Psoas muscle (tissue), 8 donors: ENCODE measurements at places on chromosomes 13 and 19. TPM values are rescaled to one million over a fixed set of nuclear protein-coding genes. Genes with fewer than 3 reads are reported as not detected.

APOC4 gene
- total RNA-seq: not detected

KRI1 gene
- total RNA-seq: 17.3 TPM

TUBB4A gene
- total RNA-seq: 6.4 TPM

KLK13 gene
- not detected for total RNA-seq

DIRAS1 gene
- total RNA-seq: 1.8 TPM

DNA sequence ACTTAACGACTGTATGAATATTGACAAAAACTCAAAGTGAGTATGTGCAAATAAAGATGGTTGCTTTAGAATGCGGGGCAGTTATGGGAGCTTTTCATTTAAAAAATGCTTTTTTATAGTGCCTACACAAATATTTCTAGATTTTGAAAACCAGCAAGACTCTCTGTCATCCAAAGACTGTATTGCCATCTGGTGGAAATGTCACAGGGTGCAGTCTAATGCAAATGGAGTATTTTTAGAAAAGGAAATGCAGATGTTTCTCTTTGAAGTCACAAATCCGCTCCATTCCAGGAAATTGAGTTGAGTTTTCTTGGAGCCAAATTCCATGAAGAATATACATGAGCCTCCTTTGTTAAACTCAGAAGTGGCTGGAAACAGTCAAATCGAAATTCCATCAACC, 2.3 kb upstream of the C1QTNF9B start:
- H3K4me1 ChIP-seq: no peaks in the 10 kb centered on the region
- H3K36me3 ChIP-seq: no peaks in the 10 kb centered on the region
- no peak for DNase-seq
- H3K4me3 ChIP-seq: no peak overlapping the region
- H3K27ac ChIP-seq: no peak overlapping the region

GRCh38 chr13:41670873-41671443, 213.6 kb downstream of the RGCC start:
- no peaks in the 10 kb centered on the region for H3K36me3 ChIP-seq
- no peak for DNase-seq
- no peak overlapping the region for H3K4me3 ChIP-seq
- H3K27me3 ChIP-seq: no peaks in the 10 kb centered on the region
- peaks cover 14% of the 10 kb centered on the region for H3K4me1 ChIP-seq

- H3K27ac ChIP-seq: no peak overlapping the region
- H3K36me3 ChIP-seq: no peaks in the 10 kb centered on the region
- peaks cover 15% of the 10 kb centered on the region for H3K27me3 ChIP-seq
- H3K4me3 ChIP-seq: peak overlapping the region; percentile 53
These were observed 5.3 kb downstream of the OSCAR start for GRCh38 chr19:54095136-54095858.

DNA sequence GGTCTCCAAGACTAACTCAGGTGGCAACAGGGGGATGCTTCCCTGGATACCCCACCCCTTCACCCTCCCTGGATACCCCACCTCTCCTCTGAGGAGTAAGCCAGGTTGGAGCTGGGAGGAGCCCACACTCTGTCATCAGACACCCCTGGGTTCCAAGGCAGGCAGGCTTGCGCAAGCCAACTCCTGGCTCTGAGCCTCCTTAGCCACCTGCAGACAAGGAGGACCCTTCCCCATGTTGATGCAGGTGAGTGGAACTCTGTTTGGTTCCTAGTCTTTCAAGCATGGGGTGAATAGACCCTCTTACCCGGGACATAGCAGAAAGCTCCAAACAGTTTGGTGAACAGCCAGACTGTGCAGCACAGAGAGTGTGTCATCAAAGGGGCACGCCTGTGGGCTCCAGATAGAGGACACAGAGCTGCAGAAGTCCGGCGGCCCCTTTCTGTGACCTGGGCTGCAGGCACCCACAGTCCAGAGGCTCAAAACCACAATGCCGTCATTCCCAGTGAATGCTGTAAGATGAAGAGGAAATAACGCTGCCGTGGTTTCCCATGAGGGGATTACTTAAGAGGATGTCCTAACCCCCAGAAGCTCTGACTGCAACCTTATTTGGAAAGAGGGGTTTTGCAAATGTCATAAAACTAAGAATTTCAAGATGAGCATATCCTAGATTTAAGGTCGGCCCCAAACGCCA, 12.1 kb upstream of the HAS1 start:
- peak; percentile 64 for DNase-seq
- peaks cover 2% of the 10 kb centered on the region for H3K27me3 ChIP-seq
- H3K36me3 ChIP-seq: no peaks in the 10 kb centered on the region
- H3K4me3 ChIP-seq: no peak overlapping the region

DNA sequence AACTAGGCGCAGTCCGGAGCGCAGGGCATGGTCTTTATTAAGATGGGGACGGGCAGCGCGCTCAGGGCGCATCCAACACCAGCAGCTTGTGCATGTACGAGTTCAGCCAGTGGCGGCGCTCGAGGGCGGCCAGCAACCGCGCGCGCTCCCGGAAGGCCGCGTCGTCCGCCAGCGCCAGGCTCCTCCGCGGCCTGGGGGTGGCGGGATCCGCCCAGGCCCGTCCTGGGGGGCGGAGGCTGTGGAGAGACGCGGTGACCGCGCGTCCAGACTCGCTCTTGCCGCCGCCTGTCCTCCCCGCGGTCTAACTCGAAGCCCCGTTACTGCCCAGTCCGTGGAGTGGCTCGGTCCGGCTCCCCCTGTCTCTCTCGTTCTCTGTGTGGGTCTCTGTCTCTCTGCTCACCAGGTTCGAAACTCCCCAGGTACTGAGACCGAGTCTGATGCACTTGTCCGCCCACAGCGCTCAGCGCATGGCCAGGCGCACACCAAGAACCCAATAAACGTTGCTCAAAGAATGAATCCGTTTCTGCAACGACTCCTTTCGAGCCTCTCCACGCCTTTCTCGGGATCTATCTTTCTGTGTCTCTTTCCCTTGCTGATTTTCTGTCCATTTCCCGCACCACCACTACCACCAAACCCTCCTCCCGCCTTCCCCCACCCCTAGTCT, 702 bp downstream of the PTH2 start:
- no peaks in the 10 kb centered on the region for H3K36me3 ChIP-seq
- peak overlapping the region; percentile 46 for H3K4me3 ChIP-seq
- H3K4me1 ChIP-seq: peaks cover 21% of the 10 kb centered on the region
- DNase-seq: peak; percentile 72
- H3K27ac ChIP-seq: no peak overlapping the region
- H3K27me3 ChIP-seq: peaks cover 100% of the 10 kb centered on the region

DNA sequence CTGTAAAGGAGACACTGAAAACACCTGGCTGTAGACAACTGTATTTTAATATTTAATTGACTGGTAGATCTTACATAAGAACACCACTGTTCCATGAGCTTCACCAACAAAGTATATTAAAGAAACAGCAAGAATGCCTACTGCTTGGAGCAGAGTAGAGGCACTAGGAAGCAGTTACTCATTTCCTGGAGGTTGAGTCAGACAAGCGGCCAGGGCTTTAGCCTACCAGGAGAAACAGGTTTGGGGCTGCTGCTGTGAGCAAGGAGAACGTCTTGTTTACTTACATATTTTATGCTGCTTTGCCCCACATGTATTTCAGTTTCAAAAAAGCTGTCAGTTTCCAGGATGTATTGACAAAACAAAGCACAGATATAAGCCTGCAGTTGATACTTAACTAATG, 33.4 kb downstream of the ALG5 start:
- H3K27me3 ChIP-seq: no peaks in the 10 kb centered on the region
- H3K4me1 ChIP-seq: no peaks in the 10 kb centered on the region
- H3K36me3 ChIP-seq: peaks cover 4% of the 10 kb centered on the region
- H3K4me3 ChIP-seq: no peak overlapping the region

DNA sequence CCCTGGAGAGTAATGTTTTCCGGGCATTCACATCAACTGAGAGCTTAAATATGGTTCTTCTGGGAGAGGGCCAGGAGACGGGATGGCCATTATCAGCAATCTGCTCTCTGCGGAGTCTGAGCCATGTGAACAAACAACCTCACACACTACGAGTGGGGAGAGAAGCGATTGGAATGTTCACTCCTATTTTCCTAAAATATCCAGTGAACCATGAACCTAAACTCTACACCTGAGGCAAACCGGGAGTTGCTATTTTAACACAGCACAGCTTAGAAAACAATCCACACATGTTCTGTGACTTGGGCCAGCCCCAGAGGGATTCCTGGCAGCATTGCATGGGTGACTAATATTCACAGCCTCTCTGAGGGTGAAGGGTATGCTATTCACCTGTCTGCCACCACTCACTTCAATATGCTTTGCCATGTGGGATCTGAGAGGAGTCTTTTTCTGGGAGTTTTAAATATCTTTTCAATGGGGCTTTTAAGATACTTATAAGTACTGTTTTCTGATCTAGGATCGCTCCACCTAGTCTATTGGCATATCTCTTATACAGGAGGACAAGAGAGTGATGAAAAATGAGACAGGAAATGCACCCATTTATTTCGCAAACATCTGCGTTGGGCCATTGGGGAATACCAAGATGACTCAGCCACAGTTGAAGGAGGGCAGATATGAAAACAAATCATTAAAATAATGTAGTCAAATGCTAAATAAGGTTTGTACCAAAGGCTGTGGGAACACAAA, 72.6 kb upstream of the SERP2 start:
- peak overlapping the region; percentile 90 for H3K27ac ChIP-seq
- peak; percentile 39 for DNase-seq
- H3K4me1 ChIP-seq: peaks cover 69% of the 10 kb centered on the region
- H3K27me3 ChIP-seq: no peaks in the 10 kb centered on the region
- H3K36me3 ChIP-seq: no peaks in the 10 kb centered on the region

GRCh38 chr13:76772241-76772640, 114.0 kb downstream of the KCTD12 start:
- no peaks in the 10 kb centered on the region for H3K36me3 ChIP-seq
- no peaks in the 10 kb centered on the region for H3K27me3 ChIP-seq
- no peak for DNase-seq
- no peak overlapping the region for H3K4me3 ChIP-seq

- no peak overlapping the region for H3K27ac ChIP-seq
- H3K4me3 ChIP-seq: no peak overlapping the region
- no peaks in the 10 kb centered on the region for H3K27me3 ChIP-seq
- no peaks in the 10 kb centered on the region for H3K4me1 ChIP-seq
- DNase-seq: no peak
These were observed 82.7 kb downstream of the DLEU7 start for GRCh38 chr13:50760751-50761150.

GRCh38 chr13:28843639-28844038, 23.5 kb downstream of the MTUS2 start:
- H3K27ac ChIP-seq: no peak overlapping the region
- DNase-seq: no peak
- H3K4me1 ChIP-seq: no peaks in the 10 kb centered on the region

- peak overlapping the region; percentile 39 for H3K4me3 ChIP-seq
- peak overlapping the region; percentile 90 for H3K27ac ChIP-seq
- peaks cover 73% of the 10 kb centered on the region for H3K4me1 ChIP-seq
These were observed 4.3 kb downstream of the DOT1L start for GRCh38 chr19:2167896-2168618.

- H3K36me3 ChIP-seq: no peaks in the 10 kb centered on the region
- peak overlapping the region; percentile 35 for H3K4me3 ChIP-seq
- H3K27ac ChIP-seq: peak overlapping the region; percentile 11
- no peaks in the 10 kb centered on the region for H3K27me3 ChIP-seq
These were observed 357.2 kb downstream of the DLEU7 start for GRCh38 chr13:50485979-50486935.
